CD4-positive, alpha-beta T cell (primary cell): ENCODE measurements at places on chromosomes 4 and X.

GRCh38 chr4:44684648-44685047 lies 6.4 kb downstream of the GUF1 start:
- no peak for DNase-seq

DNA sequence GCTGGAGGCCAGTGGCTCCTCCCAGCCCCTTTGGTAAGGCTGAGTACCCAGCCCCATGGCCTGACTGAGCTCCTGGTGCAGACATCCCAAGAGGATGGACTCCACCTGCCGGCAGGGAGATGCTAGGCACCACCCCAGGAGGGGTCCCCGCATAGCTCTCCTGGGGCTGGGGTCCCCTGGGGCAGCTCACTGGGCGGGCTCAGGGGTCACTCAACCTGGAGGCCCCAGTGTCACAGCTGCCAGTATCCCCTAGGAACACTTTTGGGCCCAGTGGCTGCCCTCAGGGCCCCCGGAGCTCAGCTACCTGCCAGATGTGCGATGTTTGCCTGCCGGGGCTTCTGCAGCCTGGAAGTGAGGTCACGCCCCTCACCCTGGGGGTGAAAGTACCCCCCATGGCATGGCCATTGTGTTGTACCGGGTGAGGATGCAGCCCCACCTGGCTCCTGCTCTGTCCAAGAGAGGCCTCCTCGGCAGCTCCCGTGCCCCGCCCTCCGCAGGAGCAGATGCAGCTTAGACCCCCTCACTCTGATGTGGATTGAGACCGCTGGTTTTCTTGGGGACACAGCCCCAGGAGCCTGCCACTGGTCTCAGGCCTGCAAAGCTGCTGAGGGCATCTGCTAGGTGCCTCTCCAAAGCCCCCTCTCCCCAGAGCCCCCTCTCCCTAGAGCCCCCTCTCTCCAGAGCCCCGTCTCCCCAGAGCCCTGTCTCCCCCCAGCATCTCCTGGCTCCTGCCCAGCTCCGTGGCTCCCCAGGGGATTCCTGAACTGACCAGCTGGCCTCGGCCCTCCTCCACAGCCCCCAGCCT lies 6.7 kb upstream of the HGFAC start:
- DNase-seq: no peak

DNA sequence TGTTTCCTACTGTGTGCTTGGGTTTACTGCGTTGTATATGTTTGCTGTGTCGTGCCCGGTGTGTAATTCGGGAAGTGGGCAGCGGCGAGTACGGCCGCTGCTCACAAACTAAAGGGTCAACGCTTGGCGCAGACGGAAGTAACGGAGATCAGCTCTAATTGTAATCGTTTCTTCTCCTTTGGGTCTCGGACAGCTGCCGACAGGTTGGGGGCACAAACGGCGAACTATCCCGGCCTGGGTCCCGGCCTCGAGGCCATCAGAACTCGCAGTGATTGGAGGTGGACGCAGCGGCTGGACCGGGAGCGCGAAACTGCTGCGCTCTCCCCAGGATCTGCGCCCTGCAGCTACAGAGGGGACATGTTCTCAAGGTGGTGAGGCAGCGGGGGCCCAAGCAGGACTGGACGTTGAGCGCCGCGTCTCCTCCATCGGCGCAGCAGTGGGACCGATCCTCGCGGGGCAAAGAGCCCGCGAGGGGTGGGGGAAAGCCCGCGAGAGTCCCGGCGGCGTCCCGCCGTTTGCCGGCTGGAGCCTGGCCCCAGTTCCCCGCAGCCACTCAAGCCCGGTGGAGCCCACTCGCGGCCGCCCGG lies 516 bp upstream of the ZIC3 start:
- DNase-seq: no peak

GRCh38 chr4:68874507-68874906 lies 58.7 kb downstream of the UGT2B10 start:
- no peak for DNase-seq

- no peak for DNase-seq
Measured at GRCh38 chr4:128718768-128719167, 90.7 kb upstream of the JADE1 start.

DNA sequence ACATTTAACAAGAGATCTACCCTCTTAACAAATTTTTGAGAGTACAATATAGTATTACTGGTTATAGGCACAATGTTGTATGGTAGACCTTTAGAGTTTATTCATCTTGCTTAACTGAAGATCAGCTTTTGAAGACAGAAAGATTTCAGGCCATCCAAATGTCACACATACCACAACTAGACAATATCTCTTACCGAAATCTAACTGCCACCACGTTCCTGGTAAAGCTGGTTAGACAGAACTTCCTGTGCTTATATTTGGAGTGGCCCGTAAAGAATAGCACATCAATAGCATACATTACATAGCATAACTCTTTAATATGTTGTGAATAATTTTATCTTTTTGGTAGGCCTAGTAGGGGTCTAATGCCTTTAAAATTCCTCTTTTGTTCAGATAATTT lies 29.8 kb upstream of the ARHGEF6 start:
- no peak for DNase-seq

DNA sequence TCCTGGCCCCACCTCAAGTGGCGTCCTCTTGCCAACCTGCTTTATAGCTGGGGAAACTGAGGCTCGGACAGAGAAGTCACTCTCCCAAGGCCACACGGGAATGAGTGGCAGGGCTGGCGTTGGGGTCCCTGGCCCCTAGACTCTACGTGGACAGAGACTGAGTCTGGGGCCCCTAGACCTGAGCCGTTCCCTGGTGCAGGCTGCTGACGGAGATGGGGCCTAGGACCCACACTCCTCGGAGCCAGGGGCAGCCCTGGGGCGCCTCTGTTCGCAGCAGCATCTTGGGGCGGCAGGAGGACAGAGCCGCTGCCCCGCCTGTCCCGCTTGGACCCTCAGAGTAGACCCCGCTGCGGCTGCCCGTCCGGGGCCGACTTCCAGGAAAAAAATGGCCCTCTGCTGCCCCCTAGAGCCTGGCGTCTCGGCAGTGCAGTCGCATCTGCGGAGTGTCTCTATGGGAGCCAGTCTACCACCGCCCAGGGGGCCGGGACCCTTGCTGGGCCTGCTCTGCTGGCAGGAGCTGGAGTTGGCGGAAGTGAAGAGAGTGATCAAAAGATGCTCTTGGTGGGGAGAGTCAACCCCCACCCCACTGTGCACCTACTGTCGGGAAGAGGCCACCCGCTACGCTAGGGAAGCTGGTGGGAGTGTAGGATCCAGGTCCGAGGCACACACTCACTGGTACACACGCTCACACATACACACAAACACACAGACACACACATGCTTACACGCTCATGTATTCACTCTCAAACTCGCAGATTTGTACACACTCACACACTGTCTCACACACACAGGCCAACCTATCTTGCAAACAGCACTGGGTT lies 220.1 kb downstream of the AFAP1 start:
- DNase-seq: peak; percentile 51

DNA sequence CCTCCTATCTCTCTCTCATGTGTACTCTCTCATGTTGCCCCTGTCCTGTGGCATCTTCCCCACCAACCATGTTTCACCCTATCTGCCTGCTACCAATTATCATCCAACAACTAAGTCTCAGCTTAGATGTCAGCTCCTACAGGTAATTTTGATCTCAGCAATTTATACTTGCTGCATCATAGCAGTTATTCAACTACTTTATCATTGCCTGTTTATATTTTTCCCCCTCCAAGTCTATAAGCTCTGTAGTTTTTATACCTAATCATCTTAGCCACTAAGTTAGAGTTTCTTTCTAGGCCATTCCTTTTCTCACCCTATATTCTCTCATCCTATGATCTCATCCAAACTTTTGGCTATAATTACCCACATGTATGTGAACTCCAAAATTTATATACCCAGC lies 50.7 kb downstream of the MAB21L2 start:
- DNase-seq: no peak

DNA sequence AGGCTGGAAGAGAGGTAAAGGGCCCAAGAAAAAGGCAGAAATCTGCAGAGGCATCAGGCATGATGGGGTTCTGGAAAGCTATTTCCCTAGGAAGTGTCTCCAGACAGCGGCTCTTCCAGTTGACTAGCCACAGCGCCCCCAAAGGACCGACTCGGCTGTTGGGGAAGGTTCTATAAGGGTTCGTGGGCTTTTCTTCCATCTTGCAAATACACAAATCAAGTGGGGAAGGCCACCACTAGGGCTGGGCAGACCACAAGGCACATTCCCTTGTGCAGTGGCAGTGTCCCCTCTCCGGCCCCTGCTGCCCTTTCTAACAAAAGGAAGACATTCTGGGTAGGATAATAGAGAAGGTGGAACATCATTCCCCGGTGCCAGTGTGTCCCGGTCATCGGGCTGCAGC lies 18.2 kb downstream of the BCOR start:
- no peak for DNase-seq

- no peak for DNase-seq
Measured at GRCh38 chr4:66330125-66330524, 659.8 kb upstream of the EPHA5 start.

- DNase-seq: no peak
Measured at GRCh38 chr4:22531311-22532019, 15.6 kb upstream of the ADGRA3 start.

GRCh38 chr4:149047368-149047767 lies 605.2 kb upstream of the NR3C2 start:
- no peak for DNase-seq

DNA sequence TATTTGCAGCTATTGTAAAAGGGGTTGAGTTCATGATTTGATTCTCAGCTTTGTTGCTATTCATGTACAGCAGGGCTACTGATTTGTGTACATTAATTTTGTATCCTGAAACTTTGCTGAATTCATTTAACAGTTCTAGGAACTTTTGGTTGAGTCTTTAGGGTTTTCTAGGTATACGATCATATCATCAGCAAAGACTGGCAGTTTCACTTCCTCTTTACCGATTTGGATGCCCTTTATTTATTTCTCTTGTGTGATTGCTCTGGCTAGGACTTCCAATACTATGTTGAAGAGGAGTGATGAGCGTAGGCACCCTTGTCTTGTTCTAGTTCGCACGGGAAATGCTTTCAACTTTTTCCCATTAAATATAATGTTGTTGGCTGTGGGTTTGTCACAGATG lies 48.1 kb downstream of the NPY1R start:
- DNase-seq: no peak

DNA sequence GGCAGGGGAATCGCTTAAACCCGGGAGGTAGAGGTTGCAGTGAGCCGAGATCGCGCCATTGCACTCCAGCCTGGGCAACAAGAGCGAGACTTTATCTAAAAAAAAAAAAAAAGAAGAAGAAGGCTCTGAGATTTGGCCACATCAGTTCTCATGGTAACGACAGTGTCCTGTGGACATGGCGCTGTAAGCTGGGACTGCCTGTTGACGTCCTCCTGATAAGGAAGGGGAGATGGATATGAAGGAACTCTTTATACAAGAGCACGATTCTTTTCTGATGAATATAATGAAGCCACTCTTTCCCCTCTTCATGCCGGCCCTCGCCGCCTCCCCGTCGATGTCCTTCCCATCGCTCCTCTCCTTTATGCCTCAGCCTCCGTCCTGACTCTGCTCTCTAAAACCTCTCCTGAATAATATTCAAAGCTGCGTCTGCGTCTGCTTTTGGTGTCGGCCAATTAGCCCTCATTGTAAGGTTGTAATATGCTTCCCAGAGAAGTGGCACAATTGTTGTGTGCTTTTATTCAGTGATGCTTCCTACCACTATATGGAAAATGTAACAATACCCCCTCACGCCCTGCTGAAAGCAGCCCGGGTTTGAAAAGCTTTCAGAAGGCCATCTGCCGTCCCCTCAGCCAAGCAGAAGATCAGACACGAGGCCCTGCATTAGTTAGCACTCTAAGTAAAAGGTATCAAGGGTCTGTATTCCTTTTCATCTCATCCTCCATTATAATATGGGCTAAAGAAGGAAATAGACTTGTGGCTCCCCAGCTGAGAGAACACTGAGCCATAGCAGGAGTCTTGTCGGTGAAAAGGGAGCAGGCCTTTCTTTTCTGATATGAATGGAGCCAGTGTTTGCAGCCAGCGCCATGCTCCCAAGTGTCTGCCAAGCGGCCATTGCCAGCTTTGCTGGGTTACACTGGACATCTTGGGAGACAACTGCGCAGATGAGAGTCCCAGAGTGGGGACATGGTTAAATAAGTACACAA lies 22.1 kb upstream of the SCOC start:
- DNase-seq: no peak

- no peak for DNase-seq
Measured at GRCh38 chr4:54568184-54568583, 89.6 kb upstream of the KIT start.

DNA sequence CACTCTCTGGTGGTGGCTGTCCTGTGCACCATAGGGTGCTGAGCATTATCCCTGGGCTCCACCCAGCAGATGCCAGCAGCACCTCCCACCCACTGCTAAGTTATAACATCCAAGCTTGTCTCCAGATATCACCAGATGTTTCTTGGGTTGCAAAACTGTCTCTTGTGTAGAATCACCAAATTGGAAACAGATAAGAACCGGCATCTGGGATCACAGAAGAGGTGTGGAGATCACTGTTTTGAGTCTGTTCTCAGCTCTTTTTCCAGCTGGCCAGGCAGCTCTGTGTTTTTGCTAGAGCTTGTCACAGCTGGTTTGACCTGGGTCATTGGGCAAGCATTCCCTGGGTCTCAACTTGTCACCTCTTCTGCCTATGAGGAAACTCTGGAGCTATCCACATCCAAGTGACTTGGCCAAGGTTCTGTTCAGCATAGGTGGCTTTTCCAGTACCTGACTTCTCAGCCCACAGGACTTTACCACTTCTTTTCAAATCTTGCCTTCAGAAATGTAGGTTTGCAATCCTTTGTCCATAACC lies 15.3 kb upstream of the PUDP start:
- no peak for DNase-seq

DNA sequence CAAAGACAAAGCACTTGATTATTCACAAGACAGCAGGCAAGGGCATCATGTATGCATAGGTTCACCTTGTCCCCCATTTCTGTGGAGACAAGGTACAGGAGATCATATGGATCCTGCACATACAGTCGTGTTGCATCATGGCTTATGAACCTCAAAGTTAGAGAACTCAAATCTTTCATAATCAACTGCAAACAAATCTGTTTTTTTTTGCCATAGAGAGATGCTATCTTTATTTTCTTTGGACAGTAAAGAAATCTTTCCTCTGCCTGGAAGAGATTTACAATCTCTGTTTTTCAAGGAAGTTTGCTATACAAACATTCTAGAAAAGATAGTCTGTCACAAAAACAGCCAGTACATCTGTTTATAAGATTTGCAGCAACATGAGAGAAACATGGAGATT lies 578.8 kb downstream of the ANKRD50 start:
- no peak for DNase-seq

DNA sequence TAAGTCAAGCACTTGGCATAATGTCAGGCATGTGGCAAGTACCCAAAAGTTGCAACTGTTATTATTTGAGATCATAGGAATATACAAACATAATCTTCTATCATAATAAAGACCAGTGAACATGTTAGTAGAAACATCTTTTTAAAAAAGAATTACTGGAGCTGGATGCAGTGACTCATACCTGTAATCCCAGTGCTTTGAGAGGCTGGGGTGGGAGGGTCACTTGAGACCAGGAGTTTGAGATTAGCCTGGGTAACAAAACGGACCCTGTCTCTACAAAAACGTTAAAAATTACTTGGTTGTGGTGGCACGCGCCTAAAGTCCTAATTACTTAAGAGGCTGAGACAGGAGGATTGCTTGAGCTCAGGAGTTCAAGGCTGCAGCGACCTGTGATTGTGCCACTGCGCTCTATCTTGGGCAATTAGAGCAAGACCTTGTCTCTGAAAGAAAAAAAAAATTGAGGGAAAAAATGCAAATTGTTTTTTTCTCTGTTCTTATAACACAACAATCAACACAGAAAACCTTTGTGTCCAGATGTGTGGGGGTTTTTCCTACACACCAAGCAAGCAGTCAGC lies 284.3 kb downstream of the ARHGAP10 start:
- no peak for DNase-seq

GRCh38 chr4:73181231-73181630 lies 77.4 kb downstream of the ANKRD17 start:
- no peak for DNase-seq

GRCh38 chr4:148216866-148217814 lies 225.1 kb downstream of the NR3C2 start:
- no peak for DNase-seq
